HL-60 (cell line): ENCODE measurements at places on chromosomes 11 and 22.

GRCh38 chr11:44681698-44682097, 45.1 kb upstream of the TSPAN18 start:
- DNase-seq, result no peak

GRCh38 chr11:59939482-59939881, 1.2 kb downstream of the OOSP1 start:
- no peak for DNase-seq

DNA sequence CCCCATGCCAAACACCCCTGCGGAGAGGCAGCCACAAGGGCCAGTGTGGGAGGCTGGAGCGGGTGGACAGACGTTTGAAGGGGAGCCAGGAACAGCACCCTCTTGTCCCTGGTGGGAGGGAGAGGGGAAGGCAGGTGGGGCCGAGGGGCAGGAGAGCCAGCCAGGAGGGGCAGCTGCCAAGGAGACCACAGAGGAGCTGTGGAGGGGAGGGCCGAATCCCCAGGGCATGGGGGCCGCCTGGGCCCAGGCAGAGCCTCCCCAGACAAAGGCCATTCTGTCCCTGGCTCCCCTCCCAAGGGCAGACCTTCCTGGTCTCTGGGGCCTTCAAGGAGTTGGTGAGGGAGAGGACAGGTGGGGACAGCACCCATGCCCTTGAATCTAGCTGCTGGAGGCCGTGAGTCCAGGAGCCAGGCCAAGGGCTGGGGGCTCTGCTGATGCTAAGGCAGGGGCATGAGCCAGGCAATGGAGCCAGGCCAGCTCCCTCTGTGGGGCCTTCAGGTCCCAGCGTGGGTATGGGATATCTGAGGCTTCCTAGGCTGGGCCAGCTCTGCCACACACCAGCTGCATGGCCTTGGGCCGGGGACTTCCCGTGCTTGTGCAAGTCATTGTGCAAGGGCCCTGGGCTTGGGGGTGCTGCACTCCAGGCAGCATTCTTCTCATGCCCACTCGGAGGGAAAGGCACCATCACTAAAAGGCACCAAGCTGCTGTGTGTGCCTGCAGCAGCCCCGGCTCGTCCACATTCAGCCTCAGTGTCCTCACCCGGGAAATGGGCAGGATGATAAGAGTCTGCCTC, 11.4 kb downstream of the EMID1 start:
- peak; percentile 47 for DNase-seq

DNA sequence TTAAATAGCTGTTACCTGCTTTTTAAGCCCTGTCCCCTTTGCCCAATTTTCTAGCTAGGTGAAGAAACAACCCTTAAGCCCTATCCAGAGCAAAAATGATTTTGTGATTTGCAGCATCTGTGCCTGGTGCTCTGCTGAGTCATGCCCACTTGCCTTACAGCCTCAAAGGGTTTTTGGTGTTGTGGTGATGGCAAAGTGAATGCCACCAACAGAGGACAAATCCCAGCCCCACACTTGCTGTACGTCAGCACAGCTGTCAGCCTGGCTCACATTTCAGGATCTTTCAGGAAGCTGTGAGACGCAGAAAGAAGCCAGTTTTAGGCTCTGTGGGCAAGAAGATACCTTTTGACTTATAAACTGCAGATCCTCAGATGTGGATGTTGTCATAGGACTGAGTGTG, 401.7 kb downstream of the TENM4 start:
- DNase-seq, result no peak

DNA sequence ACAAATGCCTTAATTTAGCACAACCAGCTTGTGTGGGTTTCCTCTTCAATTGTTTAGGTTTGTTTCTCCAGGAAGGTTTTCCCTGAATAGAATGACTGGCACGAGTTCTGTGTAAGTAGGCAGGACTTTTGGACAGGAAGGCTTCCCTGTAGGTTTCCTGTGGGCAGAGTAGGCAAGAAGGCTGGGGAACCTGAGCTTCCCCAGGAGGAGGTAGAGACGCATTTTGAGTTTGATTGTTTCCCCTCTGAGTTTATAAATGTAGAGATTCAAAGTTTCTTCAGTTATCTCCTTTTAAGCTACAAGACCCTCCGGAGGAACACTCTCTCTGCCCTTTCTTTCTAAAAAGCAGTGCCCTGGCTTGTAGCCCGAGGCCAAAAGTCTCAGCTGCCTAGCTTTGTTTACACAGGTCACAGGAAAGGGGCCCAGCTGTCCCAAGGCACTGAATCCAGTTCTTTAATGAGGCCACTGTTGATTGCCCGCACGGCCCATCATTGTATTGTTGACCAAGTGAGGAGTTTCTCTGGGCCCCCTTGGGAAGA, 66.6 kb upstream of the RDX start:
- no peak for DNase-seq

- no peak for DNase-seq
Measured at GRCh38 chr11:43580735-43581369, 99.7 kb upstream of the HSD17B12 start.

GRCh38 chr11:305844-306211, 1.8 kb upstream of the IFITM2 start:
- no peak for DNase-seq

DNA sequence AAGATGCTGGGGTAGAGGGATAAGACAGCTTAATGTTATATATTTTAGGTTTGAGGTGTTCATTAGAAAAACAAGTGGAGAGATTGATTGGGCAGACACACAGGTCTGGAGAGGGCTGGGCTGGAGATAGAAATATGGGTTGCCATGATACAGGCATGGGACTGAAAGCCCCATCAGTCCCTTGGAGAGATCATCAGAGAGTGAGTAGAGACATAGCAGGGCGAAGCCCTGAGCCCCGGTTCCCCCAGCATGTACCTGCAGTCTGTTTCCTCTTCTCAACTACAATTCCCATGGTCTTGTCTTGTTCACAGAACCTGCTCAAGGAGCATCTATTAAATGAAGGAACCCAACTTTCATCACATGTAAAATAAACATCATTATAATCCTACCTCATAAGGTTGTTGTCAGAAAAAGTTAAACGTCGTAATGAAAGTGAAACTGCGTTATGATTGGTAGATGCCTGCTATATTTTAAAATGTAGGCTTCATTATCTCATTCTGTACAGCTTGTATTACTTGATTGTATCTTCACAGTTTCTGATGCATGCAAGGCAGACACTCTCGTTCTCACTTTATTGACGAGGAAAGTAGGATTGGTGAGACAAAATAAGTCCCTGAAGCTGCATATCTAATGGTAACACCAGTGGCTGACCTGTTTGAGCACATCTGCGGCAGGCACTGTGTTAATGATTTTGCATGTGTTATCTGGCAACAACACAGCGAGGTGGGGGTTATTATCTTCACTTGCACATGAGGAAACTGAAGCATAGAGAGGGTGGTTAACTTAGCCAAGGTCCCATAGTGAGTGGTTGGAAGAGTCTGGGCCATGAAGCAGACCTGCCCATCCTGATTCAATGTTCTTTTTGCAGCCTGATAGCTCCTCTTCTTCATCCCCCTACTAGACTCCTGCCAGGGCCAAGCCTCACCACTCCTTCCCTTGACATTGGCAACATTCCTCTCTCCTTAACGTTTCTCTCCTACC, 63.5 kb downstream of the ENDOD1 start:
- DNase-seq, result no peak

DNA sequence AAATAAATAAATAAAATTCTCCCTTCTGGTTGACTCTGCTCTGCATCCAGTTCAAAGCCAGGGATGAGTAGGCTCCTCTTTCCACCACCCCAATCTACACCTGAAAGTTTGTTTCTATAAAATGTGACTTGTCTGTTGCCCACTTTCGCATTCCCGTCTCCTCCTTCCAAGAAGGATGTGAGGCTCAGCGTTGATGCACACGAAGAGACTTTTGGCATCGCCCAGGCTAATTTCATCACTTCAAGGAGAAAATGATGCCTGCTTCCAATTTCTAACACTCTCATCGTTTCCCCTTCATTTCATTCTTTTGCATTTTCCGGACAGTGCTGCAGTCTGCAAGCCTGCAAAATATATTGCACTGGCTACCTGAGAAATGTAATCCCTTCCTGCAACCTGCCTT, 3.9 kb downstream of the MPPED1 start:
- no peak for DNase-seq

DNA sequence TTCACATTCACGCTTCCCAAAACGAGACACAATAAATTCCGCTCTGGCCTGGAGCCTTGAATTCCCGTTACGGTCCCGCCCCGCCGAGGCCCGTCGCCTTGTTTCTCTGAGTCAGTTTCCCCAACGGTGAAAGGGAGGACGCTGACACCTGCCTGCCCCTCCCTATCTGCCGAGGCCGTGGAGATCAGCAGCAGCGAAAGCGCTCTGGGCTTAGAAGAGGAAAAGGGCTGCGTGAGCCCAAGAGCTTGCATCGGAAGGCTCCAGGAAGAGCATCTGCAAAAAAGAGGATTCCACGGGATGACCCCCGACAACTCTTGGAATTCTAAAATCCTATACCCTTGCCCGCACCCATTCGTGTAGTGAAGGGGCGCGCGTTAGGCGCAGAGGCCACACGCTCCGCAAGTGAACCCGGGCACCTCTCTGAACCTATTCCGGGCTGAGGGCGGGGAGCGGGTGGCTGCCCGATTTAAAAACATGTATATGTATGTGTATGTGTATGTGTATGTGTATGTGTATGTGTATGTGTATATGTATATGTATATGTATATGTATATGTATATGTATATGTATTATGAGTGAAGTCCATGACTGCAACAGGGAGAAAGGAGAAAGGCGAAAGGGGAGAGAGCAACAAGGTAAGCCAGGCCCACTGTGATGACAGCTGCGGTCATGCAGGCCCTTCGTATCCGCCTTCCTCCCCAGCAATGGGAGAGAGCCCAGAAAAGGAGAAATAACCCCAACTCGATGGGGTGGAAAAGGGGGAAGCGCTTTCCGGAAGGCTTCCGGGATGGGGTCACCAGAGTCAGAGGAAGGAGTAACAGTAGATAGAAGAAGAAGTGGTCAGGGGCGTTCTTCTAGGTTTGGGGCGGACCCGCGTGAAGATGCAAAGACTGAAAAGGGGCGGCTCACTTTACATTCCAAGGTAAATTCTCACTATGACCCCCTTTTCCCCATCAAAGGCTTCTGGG, 948 bp upstream of the MRTFA start:
- peak; percentile 94 for DNase-seq

DNA sequence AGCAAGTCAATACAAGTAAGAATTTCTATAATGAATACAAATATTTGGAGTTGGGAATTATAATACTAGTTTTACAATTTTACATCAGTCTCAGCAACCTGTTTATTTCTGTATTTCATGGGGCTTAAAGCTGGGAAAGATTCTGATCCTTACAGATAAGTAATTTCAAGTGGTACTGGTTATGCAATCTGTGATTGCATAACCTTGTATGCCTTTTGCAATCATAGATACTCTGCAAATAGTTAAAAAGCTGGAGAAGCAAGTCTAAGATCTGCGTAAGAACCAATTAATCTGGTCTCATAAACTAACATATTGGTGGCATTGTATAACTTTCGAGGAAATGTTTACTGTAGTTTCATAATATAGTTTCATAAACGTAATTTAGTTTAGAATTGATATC, 198.3 kb upstream of the PGR start:
- DNase-seq, result peak; percentile 14

DNA sequence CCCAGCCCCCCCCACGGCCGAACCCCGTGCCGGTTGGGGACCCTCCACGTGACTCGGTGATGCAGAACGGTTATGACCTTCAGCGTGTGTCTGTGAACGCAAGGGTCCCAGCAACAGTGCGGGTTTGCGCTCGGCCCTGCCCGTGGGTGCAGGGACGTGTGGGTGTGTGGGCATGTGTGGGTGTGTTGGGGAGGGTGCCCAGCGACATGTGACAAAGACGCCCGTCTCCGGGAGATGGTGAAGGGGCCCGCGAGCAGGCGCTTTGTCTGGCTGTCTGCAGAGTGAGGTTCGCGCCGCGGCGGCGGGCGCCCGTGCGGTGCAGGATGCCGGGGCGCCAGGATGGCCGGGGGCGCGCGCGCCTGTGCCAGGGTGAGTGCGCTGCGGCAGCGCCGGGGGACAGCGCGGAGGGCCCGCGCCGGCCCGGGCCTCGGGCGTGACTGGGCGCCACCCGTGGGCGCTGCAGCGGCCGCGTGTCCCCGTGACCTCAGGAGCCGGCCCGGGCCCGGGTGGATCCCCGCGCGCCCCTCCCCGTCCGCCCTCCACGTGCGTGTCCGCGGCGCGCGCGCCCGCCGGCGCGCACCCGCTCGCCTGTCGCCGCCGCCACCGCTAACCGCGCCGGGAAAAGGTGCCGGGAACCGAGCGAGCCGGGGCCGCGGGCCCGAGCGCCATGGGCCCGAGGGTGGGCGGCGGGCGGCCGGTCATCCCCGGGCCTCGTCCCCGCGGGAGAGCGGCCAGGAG, at the start of gene LRFN4:
Gene LRFN4 (plus strand): TSS at position 569 of the 738 bp plus-strand sequence. CDS start 681 bp downstream, outside the sequence.
- no peak for DNase-seq

DNA sequence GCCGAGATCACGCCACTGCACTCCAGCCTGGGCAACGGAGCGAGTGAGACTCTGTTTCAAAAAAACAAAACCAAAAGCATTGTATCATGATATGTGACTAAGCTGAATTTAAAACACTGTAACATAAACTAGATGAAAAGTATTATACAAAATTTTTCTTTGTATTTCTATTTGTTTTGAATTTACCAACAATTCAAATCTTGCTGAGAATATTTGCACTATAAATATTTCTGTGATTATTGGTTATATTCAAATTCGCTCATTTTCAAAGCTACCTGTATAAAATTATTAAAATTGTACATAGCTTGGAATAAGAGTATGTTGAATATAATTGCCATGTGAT, 101.9 kb upstream of the SERPIND1 start:
- no peak for DNase-seq

DNA sequence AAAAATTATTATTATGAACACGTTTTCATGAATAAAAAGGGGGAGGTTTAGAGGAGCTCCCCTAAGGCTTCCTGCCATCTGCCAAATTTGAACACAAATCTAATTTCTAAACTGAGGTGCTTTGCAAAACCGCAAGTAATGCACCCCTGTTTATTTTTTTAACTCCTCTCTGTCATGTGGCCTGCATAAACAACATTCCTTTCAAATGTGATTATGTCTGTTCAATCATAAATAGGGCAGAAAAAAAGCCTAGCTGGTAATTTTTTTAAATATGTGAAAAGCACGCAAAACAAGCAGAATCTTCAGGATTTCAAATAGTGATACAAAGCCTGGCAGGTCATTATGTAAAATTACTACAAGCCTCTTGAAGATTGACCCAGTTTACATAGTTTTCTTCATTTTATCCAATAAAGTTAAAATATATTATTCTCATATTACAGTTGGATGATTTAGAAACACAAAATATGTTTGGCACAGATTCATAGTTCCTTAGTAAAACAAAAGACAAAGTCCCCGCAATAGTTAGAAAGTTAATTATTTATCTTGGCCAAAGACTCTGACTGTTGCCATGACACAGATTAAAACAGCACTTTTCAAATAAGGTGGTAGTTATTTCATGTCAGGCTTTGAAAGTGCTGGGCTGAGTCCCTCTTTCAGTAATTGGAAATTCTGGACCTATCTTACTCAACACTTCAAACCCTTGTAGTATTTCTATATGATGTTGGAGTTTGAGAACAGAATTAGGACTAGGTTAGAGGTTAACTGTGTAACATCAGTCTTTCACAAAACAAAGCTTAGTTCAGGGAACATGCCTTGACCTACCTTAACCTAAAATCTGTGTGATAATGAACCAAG, 200.3 kb upstream of the MPPED2 start:
- no peak for DNase-seq
